Mononuclear cell (primary cell): ENCODE measurements at places on chromosomes 7 and 10. TPM values are rescaled to one million over a fixed set of nuclear protein-coding genes. Genes with fewer than 3 reads are reported as not detected.

MTURN gene
- total RNA-seq: 40.7 TPM

ANKRD7 gene
- total RNA-seq: 0.42 TPM

MMD2 gene
- total RNA-seq: not detected

C7orf57 gene
- not detected for total RNA-seq

MPP7 gene
- 24.5 TPM for total RNA-seq

GHRHR gene
- not detected for total RNA-seq

TSPAN33 gene
- 38.0 TPM for total RNA-seq

ABCC2 gene
- 2.2 TPM for total RNA-seq

PNLIPRP2 gene
- not detected for total RNA-seq

ARHGAP22 gene
- 1.2 TPM for total RNA-seq

PPP1R17 gene
- total RNA-seq: not detected

SLC18A2 gene
- total RNA-seq: 2.8 TPM

ATP6V0A4 gene
- total RNA-seq: not detected

NAT16 gene
- total RNA-seq: not detected

CREB5 gene
- total RNA-seq: 17.8 TPM

GIMAP2 gene
- total RNA-seq: 159 TPM

INSYN2A gene
- total RNA-seq: not detected

C10orf67 gene
- 0.31 TPM for total RNA-seq

CD36 gene
- total RNA-seq: 364 TPM

POU6F2 gene
- total RNA-seq: not detected

SFRP5 gene
- 0.52 TPM for total RNA-seq

IQUB gene
- total RNA-seq: 0.52 TPM

FOXP2 gene
- total RNA-seq: not detected

UNCX gene
- not detected for total RNA-seq

PLAC9 gene
- total RNA-seq: not detected

SERPINE1 gene
- total RNA-seq: 2.3 TPM

VGF gene
- not detected for total RNA-seq

MBL2 gene
- not detected for total RNA-seq

SLC13A1 gene
- not detected for total RNA-seq

NOLC1 gene
- total RNA-seq: 19.8 TPM

MYL10 gene
- total RNA-seq: not detected

NUTM2B gene
- total RNA-seq: 0.63 TPM

PTPRN2 gene
- 0.31 TPM for total RNA-seq

TMEM176B gene
- total RNA-seq: 4.7 TPM

TMEM176A gene
- 2.1 TPM for total RNA-seq

RFC2 gene
- 11.3 TPM for total RNA-seq

LRRC18 gene
- total RNA-seq: not detected

RAPGEF5 gene
- 0.63 TPM for total RNA-seq

ZFAND2A gene
- total RNA-seq: 66.2 TPM

MGAM2 gene
- 0.10 TPM for total RNA-seq

PLEKHS1 gene
- total RNA-seq: 0.21 TPM

SPDYE8 gene
- total RNA-seq: not detected

WNT8B gene
- total RNA-seq: not detected

TEX36 gene
- total RNA-seq: not detected

C7orf25 gene
- total RNA-seq: 2.0 TPM

MEIG1 gene
- not detected for total RNA-seq
